ENCODE measurements at places on chromosomes 6 and 20. TPM values are rescaled to one million over a fixed set of nuclear protein-coding genes. Genes with fewer than 3 reads are reported as not detected.

- DNase-seq: no peak
These were observed 683 bp upstream of the ARHGAP18 start for GRCh38 chr6:129710450-129711270.

SLC24A3 gene
- 2.8 TPM for total RNA-seq

DNA sequence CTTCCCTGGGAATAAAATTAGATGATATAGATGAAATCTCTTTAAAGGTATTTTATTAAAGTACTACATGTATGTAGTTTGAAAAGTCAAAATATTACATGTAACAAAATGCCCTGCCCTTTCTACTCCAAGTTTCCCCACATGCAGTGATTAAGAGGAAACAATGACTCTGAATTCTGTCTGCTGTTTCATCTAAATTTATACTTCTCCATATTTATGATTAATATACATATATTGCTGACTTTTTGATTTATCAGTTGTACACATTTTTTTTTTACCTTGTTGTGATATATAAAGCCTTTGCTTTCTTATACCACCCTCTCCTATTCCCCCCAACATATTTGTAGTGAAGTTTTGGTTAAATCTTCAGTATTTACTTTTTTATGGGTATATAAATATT, 127.9 kb downstream of the ZFAND3 start:
- DNase-seq: no peak

MRPS10 gene
- 123 TPM for total RNA-seq

DNA sequence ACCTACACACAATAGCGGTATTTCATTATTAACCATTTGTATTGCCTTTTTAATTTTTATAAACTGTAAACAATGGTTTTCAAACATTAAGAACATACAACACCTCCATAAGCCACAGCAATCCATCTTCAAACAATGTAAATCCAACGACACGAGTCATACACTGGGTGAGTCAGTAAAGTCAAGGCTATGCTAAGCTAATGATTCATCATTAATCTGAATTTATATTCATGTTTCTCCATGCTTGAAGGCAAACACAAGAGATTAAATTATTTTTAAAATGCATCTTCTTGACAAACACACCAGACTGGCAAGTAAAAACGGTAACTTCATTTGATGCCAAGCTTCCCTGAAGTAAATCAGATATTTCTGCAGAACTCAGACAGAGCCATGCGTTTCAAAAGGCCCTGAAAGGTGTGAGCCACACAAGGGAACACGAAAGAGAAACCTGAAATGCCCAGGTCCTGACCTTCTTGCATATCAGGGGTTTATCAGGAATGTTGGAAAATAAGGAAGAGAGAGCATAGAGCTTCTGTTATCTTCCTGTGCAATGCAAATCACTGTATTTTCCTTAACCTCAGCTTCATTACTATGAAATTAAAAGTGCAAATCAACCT, 162.5 kb downstream of the ALDH8A1 start:
- DNase-seq: peak; percentile 76

DNA sequence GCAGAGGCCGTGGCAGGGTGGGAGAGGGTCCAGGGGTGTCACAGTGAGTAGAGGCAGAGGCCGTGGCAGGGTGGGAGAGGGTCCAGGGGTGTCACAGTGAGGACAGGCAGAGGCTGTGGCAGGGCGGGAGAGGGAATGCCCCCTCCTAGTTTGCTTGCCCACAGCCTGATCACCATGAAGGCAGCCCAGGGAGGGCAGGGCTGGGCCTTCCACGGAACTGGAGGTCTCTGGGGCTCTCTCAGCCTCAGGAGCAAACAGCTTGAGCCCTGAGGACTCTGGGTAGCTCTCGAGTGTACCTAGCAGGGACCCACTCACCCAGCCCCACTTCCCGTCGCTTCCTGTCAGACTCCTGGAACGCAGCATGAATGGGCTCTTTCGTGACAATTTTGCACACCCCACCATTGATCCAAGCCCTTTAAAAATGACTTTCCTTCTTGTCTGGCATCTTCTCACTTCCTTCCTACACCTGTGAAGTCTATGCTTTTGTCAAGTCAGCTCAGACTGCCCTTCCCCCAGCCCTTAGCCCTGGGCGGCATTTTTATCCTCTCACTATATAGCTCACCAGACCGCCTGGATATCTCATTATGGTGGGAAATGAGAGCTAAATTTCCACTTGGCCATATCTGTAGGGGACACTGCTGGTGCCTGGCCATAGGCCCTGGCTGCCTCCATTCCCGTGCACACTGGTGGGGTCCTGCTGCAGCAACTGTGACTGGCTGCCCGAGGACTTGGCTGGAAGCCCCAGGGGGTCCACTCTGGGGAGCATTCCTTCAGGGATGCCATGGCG, 140.3 kb downstream of the CDC5L start:
- no peak for DNase-seq

FOXA2 gene
- total RNA-seq: not detected

DNA sequence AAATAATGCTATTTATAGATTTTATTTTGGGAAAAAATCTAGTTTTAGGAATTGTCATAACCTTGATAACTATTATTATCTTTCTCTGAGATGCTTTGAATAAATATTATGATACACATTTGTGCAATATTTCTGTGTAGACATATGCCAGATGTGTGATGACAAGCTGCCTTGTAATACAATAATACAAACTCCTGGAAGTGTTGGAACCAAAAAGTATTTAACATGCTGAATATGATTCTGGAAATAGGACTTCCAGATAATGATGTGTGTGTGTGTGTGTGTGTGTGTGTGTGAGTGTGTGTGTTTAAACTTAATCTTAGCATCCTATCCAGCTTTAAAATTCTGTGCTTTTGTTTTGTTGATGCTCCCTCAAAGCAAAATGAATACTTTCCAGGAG, 233.6 kb downstream of the ADGRB3 start:
- no peak for DNase-seq

- DNase-seq: no peak
These were observed 7.8 kb upstream of the E2F1 start for GRCh38 chr20:33693741-33694638.

DNA sequence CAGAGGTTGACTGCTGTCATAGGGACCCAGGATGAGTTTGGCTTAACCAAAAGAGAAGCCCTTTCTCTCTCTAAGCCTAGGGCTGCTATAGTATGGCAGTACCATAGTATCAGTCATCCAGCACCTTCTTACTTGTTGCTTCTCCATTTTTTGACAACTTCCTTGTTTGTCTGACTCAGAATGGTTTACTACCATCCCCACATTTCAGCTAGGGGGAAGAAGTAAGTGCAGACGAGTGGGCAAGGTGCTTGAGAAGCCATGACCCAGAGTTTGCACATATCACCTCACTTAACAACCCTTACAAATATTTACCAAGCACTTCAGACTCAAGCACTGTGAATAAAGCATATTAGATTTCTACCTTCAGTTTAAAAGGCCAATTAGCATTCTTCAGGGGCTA, 289.9 kb upstream of the TSHZ2 start:
- DNase-seq: no peak
